ENCODE measurements at places on chromosomes 3 and 15.

DNA sequence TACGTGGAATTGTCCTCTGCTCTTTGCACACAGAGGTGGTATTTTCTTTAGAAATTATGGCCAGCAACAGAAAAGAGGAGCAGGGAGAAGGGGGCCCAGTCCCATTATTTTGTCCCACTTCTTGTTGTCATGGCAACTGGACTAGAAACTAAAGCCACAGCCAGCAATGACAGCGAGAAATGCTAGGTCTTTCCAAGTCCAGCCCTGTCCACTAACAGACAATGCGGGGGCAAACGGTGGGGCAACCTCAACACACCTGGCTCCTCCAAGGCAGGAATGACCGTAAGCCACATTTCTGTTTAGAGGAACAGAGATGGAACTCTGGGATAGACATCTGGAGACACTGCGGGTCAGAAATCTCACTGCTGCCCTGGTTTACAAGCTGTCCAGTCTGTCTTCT, 107.3 kb downstream of the RFTN1 start:
- DNase-seq: no peak

DNA sequence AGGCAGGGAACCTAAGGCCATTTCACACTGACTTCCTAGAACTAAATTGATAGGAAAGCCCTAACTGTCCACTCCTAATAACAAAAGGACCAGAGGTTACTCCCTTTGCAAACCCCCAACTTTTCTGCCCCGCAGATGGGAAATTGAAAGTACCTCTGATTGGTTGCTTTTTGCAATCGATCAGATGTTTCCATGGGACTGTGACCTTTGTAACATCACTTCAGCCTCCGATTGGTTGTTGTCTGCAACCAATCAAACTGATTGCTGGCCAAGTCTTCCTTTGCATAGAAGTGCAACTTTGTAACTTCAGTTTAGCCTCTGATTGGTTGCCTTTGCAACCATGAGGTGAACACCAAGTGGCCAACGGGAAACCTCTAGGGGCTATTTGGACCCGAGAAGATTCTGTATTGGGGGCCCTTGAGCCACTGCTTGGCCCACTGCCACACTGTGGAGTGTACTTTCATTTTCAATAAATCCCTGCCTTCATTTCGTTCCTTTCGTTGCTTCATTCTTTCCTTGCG, 11.3 kb upstream of the KNL1 start:
- no peak for DNase-seq

DNA sequence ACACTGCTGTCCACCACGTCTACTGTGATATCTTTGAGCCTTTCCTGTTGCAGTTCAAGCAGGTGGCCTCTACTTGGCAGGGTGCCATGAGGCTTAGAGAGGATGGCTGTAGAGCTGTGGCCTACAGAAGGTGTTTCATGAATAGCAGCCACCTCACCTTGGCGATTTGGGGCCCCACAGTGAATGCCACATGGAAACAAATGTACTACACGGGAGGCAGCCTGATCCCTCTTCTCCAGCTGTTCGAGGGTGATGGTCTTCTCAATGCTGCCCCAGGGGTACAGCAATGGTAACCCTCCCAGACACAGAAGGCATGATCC, 70.7 kb downstream of the FAM43A start:
- DNase-seq: no peak

- DNase-seq: no peak
Observed at GRCh38 chr15:68584756-68585573, 6.2 kb downstream of the CORO2B start.

- no peak for DNase-seq
Observed at GRCh38 chr15:68504681-68505170, 72.8 kb upstream of the ITGA11 start.

DNA sequence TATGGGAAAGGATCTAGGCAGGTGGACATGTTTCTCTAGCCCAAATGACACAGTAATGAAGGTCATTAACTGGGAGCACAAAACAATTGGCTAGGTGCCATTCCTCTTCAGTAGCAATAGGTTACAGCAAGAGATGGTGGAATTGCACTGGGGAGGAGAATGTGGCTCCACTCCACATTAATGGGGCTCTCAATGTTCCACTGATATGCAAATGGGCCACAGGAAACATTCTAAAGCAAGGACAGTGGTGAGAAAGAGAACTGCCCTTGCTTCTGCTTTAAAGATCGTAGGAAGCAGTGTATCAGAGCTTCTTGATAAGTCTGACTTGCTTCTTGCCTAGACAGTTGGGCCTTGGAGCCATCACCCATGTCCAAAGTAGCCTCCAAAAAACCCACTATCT, 271.4 kb upstream of the PPP2R3A start:
- DNase-seq: no peak

DNA sequence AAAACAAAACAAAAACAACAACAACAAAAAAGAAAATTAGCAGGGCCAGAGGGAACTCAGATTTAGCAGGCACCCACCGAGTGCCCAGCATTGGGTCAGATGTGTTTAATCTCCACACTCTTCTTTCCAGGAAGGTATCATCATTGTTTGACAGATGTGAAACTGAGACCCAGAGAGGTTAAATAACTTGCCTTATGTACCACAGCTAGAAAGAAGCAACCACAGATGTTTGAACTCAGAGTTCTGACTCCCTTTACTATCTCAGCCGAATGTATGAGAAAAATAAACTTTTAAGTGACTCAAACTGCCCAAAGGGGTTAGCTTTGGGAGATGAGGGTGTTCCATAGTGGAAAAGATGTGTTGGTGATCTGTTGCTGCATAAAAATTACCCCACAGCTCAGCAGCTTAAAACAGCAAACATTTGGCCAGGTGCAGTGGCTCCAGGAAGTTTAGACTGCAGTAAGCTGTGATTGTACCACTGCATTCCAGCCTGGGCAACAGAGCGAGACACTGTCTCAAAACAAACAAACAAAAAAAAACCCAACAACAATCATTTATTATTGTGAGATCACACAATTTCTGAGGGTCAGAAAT, 4.5 kb upstream of the RPP25 start:
- DNase-seq: no peak

DNA sequence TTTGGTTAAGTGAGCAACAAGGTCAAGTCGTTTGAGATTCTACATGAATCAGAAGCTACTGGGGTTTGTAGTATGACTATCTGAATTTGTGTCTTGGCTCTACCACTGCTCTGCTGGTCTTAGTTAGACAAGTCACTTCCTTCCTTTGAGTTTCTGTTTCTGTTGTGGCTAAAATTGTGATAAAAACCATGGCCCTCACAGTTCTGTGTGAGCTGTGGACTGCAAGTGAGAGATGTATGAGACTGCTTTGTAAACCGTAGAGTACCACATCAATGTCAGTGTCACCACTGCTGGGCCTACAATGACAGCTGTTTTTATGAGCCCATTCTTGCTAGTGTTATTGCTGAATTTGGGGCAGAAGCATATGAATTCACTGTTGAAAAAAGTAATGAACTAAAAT, 32.7 kb downstream of the RARB start:
- DNase-seq: no peak

DNA sequence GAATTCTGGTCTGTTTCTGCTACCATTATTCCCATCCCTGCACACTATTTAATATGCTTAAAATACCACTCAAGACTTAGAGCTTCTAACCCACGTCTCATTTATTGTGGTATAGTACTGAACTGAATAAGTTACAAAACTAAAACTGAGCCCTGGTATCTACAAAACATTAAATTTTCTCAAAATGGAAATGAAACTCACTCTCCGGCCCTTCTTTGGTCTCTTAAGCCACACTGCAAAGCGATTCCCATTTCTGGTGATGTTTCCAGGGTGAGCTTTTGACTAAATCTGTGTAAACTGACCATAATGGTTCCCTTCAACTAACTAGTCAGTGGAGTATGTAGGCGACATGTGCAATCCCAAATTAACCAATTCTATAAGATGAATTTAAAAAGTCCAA, 18.6 kb downstream of the KPNA4 start:
- no peak for DNase-seq

DNA sequence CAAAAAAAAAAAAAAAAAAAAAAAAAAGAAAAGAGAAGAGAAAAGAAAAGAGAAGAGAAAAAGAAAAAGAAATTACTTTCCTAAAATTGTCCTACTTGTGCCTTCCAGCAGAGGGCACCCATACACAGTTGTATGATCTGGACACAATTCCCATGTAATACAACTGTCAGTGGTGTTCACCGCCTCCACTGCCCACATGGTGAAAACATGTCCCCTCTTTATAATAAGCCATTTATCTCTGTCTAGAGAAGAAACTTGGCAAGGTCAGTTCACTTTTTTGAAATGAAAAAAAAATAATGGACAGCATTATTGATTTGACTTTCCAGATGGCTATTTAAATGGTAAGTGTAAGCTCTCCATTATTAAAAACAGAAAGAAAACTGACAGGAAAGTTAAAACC, 459.4 kb downstream of the GBE1 start:
- no peak for DNase-seq

- DNase-seq: no peak
Observed at GRCh38 chr3:187263270-187263669, 28.3 kb downstream of the MASP1 start.

DNA sequence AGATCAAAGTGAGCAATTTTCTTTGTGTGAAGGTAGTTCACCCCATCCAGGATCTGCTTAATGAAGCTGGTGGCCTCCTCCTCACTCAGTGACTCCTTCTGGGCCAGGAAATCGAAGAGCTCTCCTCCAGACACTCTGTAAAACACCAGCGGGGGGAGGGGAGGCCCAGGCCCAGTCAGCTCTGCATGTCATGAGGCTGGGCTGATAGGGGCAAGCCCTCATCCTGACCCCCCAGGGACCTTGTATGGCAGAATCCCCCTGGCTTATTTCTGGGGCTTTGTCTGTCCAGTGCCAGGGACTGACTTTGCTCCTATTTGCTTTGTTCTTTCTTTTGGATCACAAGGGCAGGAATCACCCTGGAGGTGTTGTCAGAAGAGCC, 74.9 kb downstream of the DAPK2 start:
- peak; percentile 18 for DNase-seq

DNA sequence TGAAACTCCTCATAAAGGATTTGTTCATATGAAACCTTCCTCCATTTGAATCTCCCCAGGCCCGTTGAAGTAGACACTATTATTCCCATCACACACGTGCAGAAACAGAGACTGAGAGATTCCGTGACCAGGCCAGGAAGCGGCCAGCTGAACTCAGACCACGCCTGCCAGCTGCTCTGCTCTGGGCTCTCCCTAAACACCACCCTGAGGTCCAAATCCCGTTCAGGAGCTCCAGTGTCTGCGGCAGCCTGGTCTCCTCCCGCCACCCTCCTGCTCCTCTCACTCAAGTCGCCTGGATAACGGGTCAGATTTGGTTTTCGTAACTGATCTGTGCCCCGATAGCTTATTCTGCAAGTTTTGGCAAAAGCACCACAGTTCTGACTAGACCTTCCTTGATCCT, 53.6 kb upstream of the SNRPA1 start:
- DNase-seq: no peak

- DNase-seq: no peak
Observed at GRCh38 chr3:143152043-143152442, 32.5 kb downstream of the CHST2 start.

GRCh38 chr3:129942296-129942695, 32.2 kb upstream of the TRH start:
- DNase-seq: peak; percentile 25

DNA sequence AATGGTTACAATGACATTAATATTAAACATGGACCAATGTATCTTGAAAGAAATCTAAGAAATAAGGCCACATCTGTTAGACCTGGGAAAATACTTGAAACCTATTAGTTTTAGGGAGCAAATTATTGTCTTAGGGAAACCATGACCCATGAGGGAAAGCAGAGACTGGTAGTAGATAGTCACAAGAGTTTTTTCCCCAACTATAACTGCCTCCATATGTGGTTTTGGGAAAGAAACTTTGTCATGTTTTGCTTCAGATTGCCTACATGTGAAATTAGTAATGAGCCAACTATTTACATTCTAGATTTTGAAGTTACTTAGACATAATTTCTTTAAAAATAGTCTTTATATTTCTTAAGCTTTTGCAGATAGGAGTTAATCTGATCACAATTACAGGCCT, 474.9 kb downstream of the ROBO2 start:
- DNase-seq: no peak

DNA sequence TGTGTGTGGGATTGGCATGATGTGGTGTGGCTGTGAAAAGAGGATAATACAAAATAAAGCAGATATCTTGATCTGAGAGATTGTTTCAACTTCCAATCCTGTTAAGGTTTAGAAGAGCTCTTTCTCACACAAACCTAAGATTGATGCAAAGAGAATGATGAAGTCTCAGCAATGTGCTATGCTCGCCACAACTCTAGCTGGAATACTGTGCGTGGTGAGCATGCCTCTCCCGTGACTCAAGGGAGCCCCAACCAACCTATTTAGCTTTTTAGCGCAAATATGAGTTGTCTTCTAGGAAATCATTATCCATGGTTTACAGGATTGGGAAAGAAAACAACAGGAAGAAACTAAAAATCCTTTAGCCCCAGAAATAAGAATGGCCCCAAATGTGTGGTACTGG, 28.5 kb downstream of the BTLA start:
- DNase-seq: no peak

GRCh38 chr3:53592862-53593261, 98.5 kb downstream of the CACNA1D start:
- no peak for DNase-seq

GRCh38 chr15:92974183-92974915, 74.2 kb downstream of the CHD2 start:
- DNase-seq: no peak

DNA sequence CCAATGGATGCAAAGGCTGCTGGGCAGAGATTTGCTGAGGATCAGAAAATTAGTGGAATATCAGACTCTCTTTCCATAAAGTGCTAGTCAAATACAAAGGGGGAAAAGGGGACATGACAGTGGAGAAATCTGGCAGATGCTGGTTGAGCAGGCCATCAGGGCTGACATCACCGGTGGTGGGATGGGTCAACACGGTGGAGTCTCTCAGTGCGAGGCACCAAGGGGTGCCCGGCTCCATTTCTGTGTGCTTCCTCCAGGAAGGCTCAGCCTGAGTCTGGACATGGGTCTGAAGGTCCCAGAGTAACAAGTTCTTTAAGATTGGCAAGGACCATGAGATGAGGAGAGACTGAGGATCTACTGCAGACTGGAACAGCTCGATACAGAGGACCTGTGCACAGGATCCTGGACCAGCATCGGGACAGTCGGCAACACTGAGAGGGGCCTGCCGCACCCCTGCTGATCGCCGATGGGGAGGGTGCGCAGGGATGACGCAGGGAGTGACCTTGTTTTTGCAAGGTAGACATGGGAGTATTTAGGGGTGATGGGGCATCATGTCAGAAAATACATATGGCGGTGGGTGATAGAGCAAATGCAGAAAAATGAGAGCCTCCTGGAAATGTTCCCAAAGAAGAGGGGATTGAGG, 92.7 kb downstream of the SEC22A start:
- DNase-seq: no peak

- no peak for DNase-seq
Observed at GRCh38 chr3:47024932-47025331, 45.5 kb downstream of the NBEAL2 start.

All from activated CD4-positive, alpha-beta T cell treated with anti-CD3 and anti-CD28 coated beads for 24 hours (primary cell).